ENCODE measurements at places on chromosomes 5 and 9.

DNA sequence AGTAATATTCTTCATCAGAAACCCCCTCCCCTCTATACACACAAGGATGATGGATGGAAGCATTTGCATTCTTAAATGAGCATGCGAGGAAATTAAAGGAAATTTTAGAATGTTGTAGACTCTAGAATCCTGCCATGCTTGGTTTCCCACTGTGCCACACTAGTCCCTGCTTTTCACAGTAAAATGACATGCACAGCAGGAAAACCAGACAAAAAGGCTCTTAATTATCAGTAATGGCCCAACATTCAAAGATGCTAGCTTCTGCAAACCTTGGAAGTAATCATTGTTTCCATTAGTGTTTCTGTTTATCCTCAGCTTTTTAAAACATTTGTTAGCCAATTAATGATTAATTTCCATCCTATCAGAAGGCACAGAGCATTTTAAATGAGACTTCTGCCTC lies 255.8 kb downstream of the SLCO4C1 start:
- DNase-seq = no peak

- DNase-seq = no peak
These were observed at the start of gene PCDHB7 for GRCh38 chr5:141172381-141173204. Gene PCDHB7, plus strand, starts transcription at chr5:141172644. Its CDS starts 192 bp downstream, at chr5:141172836.

- no peak for DNase-seq
These were observed 23.2 kb downstream of the XPA start for GRCh38 chr9:97673922-97674321.

DNA sequence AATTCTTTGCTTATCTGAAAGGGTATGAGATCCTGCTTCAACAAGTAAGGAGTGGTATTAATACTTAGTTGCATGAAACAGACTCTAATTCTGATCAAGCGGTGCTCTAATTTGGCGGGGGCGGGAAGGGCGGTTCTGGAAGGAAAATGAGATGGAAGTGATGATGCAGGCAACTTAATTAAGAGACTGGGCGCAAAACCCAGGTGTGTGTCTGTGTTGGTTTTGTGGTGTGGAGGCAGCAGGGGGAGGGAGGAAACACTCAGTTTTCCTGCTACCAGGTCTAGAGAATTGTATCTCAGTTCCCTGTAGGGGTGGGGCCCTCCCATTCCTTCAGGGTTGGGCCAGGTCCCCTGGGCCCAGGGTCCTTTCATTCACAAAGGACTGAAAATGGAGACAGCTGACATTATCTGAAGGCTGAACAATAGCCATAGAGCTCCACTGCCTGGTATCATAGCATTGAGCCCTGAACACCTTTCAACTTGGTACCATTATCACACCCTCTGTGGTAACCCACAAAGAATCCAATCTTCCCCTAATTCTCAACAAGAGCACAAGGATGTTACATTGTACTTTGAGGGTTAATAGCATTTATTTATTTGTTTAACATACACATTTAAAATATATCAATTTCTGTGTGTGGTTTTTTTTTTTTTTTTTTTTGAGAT lies 17.2 kb upstream of the C5orf47 start:
- DNase-seq = no peak

- DNase-seq = no peak
These were observed 85.9 kb upstream of the LIFR start for GRCh38 chr5:38642189-38642911.

- no peak for DNase-seq
These were observed 42.1 kb downstream of the OTULIN start for GRCh38 chr5:14706615-14707021.

GRCh38 chr5:154811239-154811638 lies 39.2 kb downstream of the FAXDC2 start:
- no peak for DNase-seq

GRCh38 chr5:159405611-159406031 lies 75.3 kb upstream of the IL12B start:
- DNase-seq = no peak

DNA sequence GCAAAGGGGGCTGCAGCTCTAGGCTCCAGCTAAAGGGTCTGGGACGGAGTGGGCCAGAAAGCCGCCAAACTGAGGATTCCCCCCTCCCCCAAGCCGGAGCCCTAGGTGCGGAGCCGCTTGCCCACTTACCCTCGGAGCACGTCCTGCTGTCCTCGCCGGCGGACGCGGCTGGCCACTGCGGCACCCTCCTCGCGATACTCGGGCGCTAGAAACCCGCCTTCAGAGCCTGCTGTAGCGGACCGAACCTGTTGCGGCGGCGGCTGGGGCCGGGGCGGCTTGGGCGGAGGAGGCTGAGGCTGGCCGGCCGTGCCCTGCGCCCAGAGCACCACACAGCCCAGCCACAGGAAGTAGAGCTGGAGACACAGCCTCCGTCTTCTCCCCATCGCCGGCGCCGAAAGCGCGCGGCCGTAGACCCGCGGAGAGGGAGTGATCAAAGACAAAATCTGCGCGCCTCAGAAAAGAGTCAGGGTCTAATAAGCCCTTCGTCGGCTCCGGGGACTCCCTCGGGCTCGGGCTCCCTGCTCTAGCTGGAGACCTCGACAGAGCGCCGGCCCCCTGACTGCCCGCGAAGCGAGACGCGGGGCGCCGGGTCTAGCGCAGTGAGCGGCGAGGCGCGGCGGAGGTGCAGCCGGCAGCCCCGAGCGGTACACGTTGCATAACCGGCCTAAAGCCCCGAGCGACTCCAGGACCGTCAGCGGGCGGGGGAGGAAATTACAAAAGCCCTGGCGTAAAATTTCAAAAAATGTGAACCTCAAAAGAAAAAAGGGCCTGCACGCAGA lies 635 bp downstream of the FBN2 start:
- no peak for DNase-seq

DNA sequence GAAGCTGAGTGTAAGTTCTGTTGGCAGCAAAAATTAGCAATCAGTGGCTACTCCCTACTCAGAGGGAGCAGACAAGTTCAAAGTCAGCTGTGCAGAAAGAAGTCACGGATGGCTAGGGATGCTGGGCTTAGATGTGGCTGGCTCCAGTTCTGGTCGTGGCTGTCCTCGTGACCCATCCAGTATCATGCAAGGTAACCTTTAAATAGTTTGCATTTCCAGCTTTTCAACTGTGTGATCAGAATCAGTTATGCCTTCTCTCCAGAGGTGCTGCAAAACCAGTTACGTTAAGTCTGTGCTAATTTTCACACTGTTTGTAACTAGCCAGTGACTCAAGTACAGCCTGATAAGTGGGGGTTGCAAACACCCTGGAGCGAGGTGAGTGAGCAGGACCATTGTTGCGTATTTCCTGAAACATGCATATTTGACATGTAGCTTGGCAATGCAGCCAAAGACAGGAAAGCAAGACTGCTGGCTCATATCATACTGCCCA lies 302.4 kb downstream of the ATPSCKMT start:
- DNase-seq = no peak

GRCh38 chr9:75054368-75055001 lies 26.4 kb upstream of the CARNMT1 start:
- no peak for DNase-seq

DNA sequence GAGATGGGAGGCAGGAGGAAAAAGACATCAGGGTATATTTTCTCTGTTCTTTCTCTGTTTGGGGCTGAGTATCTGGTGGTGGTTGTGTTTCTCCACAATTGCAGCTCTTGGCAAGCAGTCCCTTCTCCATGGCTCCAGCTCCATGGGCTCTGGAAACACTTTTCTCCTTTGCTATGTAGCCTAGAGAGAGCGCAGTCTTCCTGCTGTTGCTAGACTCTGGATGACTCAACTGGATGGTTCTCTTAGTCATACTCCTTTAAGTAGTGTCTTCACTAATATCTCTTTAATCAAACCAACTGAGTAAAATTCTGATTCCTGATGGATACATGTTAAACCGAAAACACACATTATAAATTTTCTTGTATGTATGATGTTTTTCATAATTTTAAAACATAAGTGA lies 3.3 kb upstream of the PLGRKT start:
- no peak for DNase-seq

GRCh38 chr5:76422227-76422626 lies 19.1 kb downstream of the IQGAP2 start:
- DNase-seq = no peak

DNA sequence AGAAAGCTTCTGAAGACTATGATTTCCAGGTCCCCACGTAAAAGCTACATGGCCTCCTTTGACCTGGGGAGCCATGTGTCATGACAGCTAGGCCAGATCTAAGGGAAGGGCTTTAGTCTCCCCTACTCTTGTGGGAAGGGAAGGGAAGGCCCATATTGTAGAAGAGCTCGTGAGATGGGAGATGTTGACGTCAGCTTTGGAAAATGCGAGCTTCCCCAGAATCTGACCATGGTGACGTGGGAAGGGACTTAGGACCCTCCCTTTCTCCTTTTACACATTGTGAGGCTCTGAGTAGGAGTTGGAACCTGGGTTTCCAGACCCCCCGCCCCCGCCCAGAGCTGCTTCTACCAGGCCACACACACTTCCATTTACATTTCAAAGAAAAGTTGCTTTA lies 165.5 kb downstream of the SYK start:
- DNase-seq = no peak

- no peak for DNase-seq
These were observed 97.4 kb upstream of the TRIM32 start for GRCh38 chr9:116589392-116590354.

- no peak for DNase-seq
These were observed 61.5 kb downstream of the UBE2QL1 start for GRCh38 chr5:6510132-6510531.

DNA sequence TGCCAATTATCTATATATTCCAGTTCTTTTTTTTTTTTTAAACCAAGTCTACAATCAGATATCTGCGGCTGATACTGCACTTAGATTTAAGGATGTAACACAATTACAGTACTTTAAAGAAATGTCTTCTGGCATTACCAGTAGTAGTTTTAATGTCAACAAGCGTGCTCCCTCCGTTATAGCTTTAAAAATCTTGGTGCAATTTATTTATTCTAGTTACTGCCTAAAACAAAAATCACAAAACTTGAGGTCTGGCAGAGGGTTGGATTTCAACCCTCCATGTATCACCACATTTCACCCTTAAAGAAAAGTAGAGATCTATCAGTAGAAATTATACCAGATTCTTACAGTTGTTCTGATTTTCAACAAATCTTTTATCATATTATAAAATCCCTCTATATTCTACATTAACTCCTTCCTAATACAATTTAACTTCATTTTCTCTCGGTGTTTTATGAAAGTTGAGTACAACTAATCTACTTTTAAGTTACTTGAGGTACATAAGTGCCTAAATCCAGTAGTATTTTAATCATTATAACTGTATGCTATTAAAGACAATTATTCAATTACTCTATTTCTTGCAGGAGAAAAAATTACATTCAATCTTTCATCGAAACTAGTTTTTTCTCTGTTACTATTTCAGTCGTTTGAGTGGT lies 2.0 kb upstream of the RICTOR start:
- no peak for DNase-seq

DNA sequence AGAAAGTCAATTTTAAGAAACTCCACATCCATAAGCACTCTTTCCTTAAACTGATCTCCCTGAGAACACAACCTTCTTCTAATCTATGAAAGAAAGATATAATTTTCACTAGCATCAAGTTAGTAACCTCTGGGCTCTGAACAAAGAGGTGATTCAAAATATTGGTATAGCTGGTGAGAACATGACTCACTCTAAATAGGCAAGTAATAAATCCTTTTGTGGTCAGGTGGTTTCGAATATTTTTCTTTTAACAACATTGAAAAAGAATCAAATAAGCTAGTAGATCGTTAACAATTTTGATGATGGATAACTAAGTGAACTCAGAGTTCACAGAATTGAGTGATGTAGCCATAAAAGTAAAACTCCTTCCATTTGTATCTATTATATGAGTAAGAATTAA lies 150.6 kb upstream of the IQGAP2 start:
- DNase-seq = no peak

Measured in cortex of kidney (tissue), 1 donor.